Cortex of kidney (tissue), 1 donor: ENCODE measurements at places on chromosomes 4 and X.

GRCh38 chr4:24650849-24651640, 66.7 kb upstream of the DHX15 start:
- no peak for DNase-seq

DNA sequence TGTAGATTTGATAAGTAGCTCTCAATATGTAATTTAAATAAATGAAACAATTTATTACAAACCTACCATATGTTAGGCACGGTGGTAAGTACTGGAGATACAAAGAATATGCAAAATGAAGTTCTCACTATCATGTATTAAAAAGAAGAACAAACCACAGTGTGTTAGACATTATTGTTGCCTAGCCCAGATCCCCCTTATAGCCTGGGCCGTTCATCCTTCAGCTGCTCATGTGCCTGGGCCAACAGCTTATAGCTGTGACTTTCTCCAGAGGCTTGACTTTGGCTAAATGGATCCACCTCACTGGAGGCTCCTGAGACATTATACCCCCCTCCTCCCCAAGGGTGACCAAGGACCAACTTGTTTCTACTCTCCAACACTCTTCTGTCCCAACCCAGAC, 29.8 kb upstream of the CCNG2 start:
- no peak for DNase-seq

DNA sequence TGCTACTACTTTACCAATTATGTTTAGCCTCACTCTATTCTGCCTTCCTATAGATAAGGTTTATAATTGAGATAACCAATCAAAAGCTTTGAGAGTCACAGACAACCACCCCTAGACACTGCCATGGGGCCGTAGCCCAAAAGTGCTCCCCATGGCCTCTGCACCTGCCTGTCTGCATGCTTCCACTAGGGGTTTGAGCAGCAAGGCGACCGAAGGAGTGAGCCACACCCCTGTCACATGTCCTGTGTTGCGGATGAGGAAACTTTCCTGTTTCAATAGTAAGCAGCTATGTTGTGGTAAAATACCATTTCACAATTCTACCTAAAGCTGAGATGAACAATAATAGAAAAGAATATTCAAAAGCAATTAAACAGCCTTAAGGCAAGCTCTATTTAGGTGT, 856.0 kb upstream of the FRG1 start:
- DNase-seq: no peak

- no peak for DNase-seq
Measured at GRCh38 chrX:11215191-11215921, 77.9 kb upstream of the AMELX start.

- DNase-seq: no peak
Measured at GRCh38 chr4:151885123-151885522, 124.3 kb upstream of the GATB start.

DNA sequence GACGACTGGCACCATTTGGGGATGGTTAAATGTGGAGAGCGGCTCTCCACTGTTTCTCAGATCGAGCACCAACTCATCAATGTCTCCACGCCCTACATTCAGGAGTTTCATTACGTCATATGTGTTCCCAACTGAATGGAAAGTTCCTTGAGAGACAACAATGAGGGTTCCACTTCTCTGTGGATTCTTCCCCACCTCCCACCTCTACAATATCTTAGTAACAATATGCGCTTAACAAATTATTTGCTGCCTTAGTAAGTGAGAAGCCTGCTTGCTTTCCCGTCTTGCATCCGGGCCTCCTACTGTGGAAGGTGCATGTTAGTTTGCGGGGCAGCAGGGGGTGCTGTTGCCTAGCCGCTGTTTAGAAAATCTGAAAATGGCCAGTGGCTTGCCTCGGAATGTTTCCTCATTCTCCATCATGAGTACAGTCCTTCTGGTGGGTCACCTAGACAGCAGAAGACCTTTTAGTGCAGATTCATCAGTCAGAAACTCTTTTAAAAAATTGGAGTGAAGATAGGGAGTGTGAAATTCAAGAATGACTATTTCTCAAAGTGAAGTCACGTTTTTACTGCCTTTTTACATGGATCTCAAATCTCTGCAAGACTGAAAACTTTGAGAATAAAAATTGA, 55.7 kb downstream of the PHOX2B start:
- no peak for DNase-seq

- no peak for DNase-seq
Measured at GRCh38 chrX:357035-357692, 29.5 kb downstream of the PPP2R3B start.

DNA sequence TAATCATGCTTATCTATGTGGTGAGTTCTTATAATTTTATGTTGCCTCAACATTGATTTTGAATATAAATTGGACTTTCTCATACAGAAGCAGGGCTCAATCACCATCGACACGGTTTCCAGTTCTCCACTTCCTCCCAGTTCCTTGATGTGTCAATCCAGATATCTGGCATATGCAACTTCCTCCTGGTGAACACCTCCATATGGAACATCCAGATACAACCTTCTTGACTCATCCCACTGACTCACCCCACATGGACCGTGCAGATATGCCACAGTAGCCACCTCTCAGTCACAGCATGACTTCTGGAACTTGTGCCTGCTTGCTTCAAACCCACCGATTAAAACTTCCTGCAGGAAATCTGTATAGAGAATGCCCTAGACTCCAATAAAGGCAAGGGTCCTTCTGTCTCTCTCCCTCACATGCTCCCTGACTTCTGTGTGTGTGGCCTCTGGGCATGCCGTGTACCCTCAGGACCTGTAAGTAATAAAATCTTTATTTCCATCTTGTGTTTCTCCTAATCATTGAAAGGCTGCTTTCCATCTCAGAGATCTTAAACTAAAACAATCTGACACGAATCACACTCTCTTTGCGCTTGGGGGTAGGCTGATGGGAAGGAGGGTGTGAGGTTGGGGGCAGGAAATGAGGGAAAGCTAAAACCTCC, 67.0 kb downstream of the HTRA3 start:
- no peak for DNase-seq

DNA sequence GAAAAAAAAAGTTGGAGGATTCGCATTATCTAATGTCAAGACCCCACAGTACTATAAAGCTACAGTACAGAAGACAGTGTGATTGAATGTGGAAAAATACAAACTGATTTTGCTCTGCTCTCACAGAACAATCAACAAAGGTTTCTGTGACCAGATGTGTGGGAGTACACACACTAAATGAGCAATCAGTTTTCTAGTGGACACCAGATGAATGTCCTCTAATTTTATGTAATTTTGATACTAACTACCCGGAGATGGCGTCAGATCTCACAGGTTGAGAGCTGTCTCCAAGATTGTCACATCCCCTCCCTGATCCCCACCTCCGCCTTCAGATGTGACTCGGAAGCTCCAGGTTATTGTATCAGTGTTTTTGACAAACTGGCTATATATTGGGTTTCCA, 81.9 kb upstream of the HUWE1 start:
- DNase-seq: no peak

DNA sequence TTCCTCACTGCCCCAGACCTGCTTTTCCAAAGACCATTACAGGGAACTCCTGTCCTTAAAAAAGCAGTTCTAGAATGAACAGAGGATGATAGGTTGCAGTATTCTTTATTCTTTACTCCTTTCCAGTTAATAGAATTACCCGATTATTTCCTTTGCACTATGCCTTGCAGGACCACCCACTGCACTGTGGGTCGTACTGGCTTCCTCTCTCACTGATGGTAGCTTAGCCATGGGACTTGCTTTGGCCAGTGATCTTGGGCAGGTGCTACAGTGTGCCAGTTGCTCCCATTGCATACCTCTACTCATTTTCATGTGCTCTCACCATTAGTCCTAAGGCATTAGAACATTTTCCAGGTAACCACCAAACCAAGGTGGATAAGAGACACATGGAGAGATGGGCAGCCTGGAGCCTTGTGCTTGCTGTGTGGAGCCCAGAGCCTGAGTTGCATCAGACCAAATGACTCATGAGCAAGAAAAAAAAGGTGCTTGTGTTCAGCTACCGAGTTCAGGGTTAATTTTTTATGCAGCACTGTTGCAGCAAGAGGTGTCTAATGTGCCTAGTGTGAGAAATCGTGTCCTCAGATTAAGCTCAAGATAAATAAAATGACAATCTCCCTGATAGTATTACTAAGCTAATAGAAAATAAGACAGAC, 7.6 kb upstream of the UNC5C start:
- DNase-seq: no peak

GRCh38 chrX:6708041-6708440, 173.1 kb upstream of the VCX3A start:
- DNase-seq: no peak

DNA sequence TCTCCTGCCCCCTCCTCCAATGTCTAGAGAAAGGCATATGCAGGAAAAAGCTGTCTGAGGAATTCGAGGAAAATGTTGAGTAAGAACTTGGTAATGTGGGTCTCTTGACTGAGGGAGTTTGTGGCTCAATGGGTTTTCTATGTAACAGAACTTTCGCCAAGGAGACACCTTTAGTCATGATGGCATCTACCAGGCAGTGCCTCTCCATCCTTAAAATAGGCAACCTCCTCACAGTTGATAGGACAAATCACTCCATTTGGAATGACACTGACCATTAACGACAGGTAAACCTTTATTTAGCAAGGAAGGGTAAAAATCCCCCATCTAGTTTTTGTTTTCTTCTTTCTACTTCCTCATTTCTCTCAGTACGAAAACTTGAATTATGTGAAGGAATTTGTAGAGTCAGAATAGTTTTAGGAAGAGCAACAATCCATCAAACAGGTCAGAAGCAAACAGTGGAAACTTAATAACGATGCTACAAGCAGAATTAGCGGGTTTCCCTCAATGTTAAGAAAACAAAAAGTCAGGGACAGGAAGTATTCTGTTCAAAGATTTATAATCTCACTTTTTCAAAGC, 2.7 kb downstream of the GSX2 start:
- no peak for DNase-seq

DNA sequence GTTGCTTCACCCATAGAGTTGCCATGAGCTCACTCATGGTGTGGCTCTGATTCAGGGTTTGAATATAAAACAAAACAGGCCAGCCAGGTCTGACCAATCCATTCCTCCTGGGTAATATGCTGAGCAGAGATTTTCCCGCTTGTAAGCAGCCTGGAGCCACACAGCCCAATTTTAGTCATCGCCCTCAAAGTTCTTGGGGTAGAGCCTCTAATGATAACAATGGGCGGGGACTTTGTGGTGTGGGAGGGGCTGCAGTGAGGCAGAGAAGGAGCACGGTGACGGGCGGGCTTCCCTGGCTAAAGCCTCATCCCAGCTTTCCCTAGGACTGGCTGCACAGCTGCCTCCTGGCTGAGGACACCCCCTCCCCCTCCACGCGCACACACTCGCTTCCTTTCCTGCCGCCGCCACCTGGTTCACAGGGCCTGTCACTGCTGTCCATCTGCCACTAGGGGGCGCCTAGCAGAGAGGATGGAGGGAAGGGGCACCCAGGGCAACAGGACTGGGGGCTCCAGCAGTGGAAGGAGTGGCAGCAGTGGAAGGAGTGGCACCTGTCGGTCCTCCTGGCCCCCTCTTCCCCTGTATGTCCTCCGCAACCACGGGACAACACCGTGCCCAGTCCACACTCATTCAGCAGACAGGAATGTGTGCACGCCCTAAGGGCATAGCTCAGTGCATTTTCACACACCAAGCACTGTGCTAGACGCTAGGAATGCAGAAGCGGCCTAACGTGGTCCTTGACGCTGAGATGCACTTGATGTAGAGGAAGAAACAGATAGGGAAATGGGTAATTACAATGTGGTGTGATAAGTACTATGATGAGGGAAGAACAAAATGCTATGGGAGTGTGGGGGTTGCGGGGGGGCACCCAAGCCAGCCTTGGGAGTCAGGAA, 26.8 kb downstream of the PRPS1 start:
- no peak for DNase-seq

GRCh38 chr4:137432446-137433311, 99.6 kb downstream of the PCDH18 start:
- no peak for DNase-seq
